ENCODE measurements at places on chromosomes 7 and 10.

- DNase-seq, result no peak
These were observed 17.6 kb downstream of the NT5C3A start for GRCh38 chr7:33044986-33045385.

- DNase-seq, result no peak
These were observed 127.7 kb downstream of the TEX36 start for GRCh38 chr10:125555267-125555666.

DNA sequence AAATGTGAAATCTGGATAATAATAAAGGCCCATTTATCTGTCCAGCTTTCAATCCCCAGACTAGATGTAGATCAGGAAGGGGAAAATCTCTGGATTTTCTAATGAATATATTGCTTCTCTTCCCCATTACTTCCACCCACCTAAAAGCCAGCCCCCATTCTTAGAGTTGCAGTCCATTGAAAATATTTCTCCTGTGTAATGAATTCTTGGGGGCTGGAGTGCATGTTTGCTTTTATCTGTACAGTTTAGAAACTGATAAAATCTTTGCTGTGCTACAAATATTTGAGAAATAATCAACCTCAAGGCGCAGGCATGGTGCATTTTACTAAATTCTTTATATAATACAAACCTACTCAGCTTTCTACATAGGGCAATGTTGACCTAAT is 180.8 kb downstream of the ARID5B start:
- no peak for DNase-seq

GRCh38 chr10:125774581-125775191 is 935 bp downstream of the MMP21 start:
- no peak for DNase-seq

DNA sequence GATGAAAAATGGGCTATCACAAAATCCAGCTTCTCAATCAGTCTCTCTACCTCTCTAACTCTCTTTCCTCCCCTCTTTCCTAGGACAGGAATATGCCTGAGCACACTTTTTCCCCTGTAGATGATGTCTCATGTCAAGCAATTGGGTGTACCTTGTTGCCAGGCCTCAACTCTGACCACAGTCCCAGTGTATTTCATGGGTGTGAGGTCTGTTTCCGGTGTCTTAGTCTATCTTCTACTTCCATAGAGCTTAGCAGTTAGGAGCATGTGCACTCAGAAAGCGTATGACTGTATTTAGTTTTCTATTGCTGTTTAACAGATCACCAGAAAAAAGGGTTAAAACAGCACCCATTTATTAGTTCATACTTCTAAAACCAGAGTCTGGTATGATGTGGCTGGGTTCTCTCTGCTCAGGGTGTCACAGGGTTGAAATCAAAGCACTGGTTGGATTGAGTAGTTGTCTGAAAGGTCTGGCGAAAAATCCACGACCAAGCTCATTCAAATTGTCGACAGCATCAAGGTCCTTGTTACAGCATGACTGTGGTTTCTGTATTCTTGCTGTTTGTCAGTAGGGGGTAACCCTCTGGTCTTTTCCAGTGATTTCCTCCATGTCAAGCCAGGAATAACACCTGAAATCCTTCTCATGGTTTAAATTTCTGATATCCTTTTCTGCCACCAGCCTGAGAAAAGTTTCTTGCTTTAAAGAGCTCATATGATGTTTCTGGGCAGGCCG is 130.0 kb downstream of the THSD7A start:
- no peak for DNase-seq

GRCh38 chr7:46150721-46151120 is 229.6 kb upstream of the IGFBP3 start:
- DNase-seq, result no peak

DNA sequence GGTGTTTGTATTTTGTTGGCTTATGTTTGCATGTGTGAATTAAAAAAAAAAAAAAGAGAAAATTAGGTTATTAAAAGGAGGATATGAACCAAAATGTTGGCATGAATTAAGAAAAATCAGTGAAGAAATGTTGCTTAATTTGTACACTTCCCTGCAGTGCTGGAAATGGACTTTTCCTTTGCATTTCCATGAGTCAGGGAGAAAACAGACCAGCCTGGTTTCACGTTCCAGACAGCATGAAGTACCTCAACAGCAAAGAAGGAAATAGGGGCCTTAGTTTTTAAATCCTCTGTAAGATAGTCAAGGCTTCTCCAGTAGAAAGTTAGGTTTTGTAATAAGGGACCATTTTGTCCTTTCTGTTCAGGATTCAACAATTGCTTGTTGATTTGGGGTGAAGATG is 159.7 kb downstream of the CELF2 start:
- no peak for DNase-seq

DNA sequence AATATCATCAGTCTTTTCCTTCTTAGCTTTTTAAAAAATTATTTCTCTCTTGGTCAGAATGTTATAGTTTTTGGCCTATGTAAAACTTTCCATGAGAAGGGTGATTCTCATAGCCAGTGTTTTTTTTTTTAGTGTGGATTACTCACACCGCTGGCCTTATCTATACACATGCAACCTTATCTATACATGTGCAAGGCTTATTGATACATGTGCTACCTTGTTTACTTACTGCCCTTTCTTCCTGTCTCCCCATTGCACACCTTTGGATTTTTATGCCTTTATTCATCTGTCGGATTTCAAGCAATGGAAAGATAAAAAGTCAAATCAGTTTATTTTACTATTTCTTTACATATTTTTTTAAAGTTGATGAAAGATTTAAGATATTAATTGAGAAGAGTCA is 660.0 kb upstream of the FZD8 start:
- DNase-seq, result no peak

GRCh38 chr10:28769091-28769604 is 91.8 kb downstream of the BAMBI start:
- DNase-seq, result no peak

GRCh38 chr7:7720193-7720592 is 1.8 kb upstream of the RPA3 start:
- DNase-seq, result no peak

- no peak for DNase-seq
These were observed 56.5 kb downstream of the MMRN2 start for GRCh38 chr10:86900955-86901354.

GRCh38 chr10:132560241-132560731 is 22.7 kb downstream of the INPP5A start:
- DNase-seq, result no peak

Measured in effector CD4-positive, alpha-beta T cell (primary cell).